ENCODE measurements at places on chromosomes 16 and 17.

GRCh38 chr17:7014995-7015958, 2.9 kb downstream of the RNASEK start:
- peak; percentile 64 for DNase-seq

DNA sequence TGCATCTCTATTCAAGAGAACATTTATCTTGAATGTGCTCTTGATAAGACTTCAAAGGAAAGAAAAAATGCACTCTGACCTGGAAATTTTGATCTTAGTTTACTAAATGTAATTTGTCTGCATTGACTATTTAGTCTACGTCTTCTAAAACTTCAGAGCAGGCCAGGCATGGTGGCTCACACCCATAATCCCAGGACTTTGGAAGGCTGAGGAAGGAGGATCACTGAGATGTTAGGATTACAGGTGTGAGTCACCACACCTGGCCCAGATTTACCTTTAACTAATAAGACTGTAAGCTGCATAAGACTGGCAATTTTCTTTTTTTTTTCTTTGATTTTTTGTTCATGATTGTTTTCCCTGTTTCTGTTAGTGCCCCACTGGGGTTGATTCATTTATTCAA, 18.8 kb upstream of the CIITA start:
- DNase-seq = no peak

GRCh38 chr16:27226976-27227705, 23.8 kb downstream of the KDM8 start:
- DNase-seq = no peak

DNA sequence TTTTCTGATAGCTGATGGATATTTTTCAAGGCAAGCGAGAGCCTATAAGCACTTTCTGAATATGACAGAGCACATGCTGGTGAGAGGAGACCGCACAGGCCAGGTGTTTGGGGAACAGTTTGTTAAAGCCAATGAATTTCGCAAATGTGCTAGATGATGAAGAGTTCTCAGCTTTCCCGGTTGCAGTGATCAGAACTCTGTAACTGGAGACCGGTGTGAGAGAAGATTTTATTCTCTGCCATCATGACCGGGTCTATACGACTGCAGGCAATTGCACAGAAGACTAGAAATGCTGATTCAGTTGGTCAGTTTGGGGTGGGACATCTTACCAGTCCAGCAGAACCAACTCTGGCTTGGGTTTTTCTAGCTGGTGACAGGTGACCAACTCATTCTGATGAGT, 25.4 kb downstream of the SMTNL2 start:
- DNase-seq = no peak

- DNase-seq = peak; percentile 66
Measured at GRCh38 chr17:1606352-1606985, 22.2 kb downstream of the SLC43A2 start.

GRCh38 chr17:40076591-40076990, 13.8 kb downstream of the THRA start:
- no peak for DNase-seq

GRCh38 chr16:67673712-67674580, 7.3 kb downstream of the C16orf86 start:
- peak; percentile 17 for DNase-seq

- peak; percentile 99 for DNase-seq
Measured at GRCh38 chr16:77807-78443, at the start of gene MPG. Gene MPG, plus strand, starts transcription at chr16:78225. Its CDS starts 85 bp downstream, at chr16:78310.

DNA sequence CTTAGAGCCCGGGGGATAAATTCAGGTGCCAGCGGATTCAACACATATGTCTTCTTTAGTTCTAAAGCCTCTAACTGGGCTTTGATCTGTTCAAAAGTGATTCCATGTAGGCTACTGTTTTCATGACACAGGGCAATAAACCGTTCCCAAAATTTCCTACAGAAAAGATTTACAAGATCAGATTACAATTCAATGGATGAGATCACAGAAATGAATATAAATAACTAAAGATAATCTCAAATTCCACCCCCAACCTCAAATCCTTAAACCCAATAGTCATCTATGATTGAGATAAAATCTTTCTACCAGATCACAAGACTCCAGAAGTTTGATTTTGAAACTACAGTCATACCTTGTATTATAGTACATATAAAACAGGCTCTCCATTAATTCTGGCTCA, 84.3 kb downstream of the CACNG1 start:
- no peak for DNase-seq

- no peak for DNase-seq
Measured at GRCh38 chr16:2466667-2467527, 4.2 kb upstream of the NTN3 start.

- peak; percentile 95 for DNase-seq
Measured at GRCh38 chr17:82051776-82052637, at the start of the genes GPS1 and RFNG. Gene GPS1, plus strand, starts transcription at chr17:82051898. Its CDS starts 34 bp downstream, at chr17:82051932. Gene RFNG, minus strand, starts transcription at chr17:82051811. Its CDS starts 45 bp downstream, at chr17:82051766.

- DNase-seq = no peak
Measured at GRCh38 chr17:58666858-58667267, 25.0 kb downstream of the TEX14 start.

Data from GM13976 (cell line).